Ureter (tissue), 1 donor: ENCODE measurements at places on chromosomes 6 and 20.

DNA sequence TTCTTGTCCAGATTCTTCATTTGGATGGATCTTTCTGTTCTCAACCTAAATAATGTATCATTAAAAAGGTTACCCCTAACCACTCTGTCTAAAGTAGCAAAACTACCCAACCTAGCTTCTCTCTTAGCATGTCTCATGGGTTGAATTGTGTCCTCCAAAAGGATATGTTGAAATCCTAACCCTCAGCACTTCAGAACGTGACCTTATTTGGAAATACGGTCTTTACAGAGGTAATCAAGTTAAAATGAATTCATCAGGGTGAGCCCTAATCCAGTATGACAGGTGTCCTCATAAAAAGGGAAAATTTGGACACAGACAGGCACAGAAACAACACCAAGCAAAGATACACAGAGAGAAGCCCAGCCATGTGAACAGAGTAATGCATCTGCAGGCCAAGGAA lies 6.1 kb upstream of the FRK start:
- no peak for DNase-seq

DNA sequence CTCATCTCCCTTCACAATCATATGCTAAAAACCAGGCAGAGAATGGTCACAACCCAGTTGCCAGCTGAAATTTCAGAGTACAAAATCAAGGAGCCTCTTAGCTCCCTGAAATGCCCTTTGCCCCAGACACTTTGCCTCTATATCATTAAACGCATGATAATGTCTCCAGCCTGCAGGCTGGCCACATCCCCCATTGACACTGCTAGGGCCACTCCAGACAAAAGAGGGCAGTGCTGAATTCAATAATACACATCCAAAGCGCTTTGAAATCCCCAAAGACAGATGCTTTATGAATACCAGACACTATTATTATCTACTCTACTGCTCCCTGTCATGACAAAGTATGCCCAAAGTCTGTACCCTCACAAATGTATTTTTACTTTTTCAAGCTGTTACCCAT lies 348.3 kb upstream of the POU3F2 start:
- no peak for DNase-seq

DNA sequence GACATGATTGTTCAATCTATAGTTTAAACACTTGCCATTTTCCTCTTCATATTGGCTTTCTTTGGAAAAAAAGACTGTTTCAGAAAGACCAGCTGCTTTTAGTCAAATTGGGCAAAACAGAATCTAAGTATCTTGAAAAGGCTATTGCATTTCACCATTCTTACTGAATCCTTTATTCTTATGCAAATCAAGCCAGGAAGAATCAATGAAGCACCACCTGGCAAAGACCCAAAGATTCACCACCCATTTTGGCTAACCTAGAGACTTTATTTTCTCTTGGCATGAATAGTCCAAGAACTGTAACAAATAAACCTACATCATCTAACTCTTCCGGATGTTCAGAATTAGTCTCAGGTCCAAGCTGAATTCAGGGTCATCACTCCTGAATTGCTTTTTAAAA lies 71.3 kb upstream of the EYA4 start:
- DNase-seq, result no peak

- no peak for DNase-seq
These were observed 207.5 kb downstream of the ASCC3 start for GRCh38 chr6:100673641-100674040.

DNA sequence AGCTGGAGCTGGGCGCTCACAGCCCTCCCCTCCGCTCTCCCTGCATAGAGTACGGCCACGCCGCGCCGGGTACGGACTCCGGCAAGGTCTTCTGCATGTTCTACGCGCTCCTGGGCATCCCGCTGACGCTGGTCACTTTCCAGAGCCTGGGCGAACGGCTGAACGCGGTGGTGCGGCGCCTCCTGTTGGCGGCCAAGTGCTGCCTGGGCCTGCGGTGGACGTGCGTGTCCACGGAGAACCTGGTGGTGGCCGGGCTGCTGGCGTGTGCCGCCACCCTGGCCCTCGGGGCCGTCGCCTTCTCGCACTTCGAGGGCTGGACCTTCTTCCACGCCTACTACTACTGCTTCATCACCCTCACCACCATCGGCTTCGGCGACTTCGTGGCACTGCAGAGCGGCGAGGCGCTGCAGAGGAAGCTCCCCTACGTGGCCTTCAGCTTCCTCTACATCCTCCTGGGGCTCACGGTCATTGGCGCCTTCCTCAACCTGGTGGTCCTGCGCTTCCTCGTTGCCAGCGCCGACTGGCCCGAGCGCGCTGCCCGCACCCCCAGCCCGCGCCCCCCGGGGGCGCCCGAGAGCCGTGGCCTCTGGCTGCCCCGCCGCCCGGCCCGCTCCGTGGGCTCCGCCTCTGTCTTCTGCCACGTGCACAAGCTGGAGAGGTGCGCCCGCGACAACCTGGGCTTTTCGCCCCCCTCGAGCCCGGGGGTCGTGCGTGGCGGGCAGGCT lies 4.6 kb downstream of the KCNK15 start:
- DNase-seq, result no peak

DNA sequence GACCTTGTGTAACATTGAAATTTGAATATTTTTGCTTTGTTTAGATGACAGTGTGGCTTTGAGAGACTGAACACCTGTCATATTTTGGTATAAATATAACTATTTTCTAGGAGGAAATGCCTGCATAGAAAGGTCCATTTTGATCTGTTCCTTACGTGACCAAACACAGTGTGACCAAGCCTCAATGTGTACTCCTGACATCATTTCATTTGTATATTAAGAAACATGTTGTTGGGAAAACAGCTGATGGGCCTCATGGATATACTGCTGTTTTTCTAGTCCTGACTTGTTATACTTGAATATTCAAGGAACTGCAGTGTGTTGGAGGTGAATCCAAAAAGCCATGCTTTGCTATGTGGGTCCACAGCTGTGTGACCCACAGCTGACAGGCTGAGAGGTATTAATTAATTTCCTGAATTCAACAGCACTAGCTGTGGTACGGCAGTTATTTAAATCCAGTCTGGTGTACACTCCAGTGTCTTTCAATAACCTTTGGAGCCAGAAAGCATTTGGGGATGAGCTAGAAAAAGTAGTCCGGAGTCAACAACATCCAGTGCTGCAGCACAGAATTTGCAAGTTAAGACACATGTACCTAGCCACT lies 18.9 kb downstream of the NCOA7 start:
- no peak for DNase-seq

GRCh38 chr6:37127961-37128862 lies 41.7 kb upstream of the PIM1 start:
- DNase-seq, result no peak

GRCh38 chr6:80886475-80886874 lies 780.0 kb downstream of the BCKDHB start:
- DNase-seq, result no peak

DNA sequence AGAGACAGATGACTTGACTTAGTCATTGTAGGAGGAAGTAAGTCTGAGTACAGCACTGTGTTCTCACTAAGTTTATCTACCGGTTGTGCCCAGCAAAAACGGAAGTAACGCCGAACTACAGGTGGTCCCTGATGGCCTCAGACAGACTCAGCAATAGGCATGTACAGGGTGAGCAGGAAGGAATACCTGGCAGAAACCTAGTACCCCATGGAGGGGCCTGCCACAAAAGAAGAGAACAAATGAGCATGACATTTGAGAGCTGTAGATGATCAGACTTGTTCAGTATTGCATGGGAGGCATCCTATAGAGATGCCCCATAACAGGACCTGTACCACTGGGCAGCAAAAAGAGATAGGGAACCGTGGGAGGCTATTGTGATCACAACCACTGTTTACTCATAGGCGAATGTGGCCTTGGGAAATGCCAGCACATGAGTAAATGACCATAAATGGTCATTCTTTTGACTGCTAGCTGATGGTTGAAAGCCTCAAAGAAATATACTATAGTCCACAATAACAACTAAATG lies 106.4 kb upstream of the TAB2 start:
- no peak for DNase-seq

- DNase-seq, result no peak
These were observed 43.4 kb downstream of the LRFN2 start for GRCh38 chr6:40543776-40544175.

- DNase-seq, result no peak
These were observed 336.8 kb upstream of the MANEA start for GRCh38 chr6:95240514-95240913.

DNA sequence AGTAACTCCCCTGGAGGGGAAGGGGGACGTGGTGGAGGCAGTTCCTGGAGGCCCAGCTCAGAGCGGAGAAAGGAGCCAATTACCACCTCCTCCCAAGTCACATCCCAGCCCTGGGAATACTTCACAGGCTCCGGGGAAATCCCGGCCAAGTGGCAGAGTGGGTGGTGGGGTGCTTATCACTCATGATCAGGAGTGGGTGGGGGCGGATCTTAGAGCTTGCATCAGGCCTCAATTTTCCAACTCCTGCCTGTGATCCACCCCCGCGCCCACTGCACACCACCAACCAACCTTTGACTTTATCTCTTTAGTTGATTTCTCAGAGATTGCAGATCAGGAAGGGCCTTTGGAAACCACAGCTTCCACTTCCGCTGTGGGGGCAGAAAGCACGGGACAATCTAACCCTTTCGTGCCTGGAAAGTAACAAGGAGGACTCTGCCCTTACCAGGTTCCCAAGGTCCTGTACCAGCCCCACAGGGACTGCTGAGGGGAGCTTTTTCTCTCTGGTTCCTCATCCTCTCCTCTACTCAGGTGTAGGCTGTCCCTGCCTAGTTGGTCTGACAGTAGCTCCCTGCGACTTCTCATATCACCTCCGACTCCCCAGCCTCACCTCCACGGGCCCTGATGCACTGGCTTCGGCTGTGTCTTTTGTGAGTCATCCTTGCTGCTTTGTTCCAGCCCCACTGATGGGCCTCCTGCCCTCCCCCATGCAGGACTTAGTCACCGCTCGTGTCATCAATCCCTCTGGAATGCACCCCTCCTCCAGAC lies 24.9 kb upstream of the IER3 start:
- peak; percentile 80 for DNase-seq

GRCh38 chr20:30484749-30485070 lies 772.8 kb upstream of the DEFB115 start:
- no peak for DNase-seq

DNA sequence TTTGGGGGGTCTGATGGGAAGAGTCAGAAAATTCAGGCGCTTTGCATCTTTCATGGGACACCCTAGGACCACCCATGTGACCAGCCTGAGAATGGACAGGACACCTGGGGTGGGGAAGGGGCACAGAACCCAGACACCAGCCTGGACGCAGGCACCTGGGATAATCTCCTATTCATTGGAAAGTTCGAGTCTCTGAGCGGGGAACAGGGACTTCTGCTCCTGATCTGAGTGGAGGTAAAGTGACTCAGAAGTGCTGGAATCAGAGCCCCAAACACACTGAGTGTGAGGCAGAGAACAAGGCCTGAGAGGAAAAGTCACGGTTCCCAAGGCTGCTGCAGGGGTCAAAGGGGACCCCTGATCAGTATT lies 1.4 kb downstream of the HLA-B start:
- DNase-seq, result no peak

DNA sequence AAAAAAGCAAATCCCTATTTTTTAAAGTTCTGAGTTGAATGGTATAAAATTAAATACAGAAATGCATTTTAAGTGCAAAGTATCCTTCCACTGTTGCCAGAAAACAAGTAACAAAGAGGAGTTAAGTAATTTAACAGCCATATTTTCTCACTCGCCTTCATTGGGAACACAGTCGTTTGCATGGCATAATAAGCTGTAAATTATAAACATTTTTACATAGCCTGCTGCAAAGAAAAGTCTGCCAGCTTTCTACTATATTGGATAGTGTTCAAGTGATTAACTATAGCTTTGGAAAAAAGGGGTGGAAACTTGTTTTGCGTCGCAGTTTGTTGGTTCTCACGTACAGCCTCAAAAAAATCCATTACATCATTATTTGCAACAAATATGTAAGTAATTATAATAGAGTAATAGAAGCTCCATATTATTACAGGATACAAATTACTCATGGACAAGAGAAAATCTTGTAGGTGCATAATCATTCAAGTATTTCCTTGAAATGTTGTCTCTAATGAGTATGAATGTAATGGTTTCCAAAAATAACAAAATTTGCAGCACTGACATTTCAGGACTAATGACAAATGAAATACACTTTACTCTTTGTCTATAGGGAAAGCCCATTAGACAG lies 139.3 kb downstream of the PDSS2 start:
- DNase-seq, result no peak

DNA sequence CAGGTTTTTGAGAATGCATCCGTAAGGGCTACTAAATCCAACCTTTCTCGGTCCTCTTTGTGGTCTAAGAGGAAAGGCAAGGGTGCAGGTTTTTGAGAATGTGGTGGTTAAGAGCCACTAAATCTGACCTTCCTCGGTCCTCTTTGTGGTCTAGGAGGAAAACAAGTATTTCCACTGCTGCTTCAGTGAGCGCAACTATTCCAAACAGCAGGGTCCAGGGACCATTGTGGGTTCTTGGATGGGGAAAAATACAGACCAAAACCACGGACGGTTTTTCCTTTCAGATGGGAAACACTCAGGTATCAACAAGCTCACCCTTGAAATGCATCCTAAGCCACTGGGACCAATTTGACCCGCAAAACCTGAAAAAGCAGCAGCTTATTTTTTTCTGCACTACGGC lies 21.9 kb downstream of the BTBD9 start:
- DNase-seq, result no peak

DNA sequence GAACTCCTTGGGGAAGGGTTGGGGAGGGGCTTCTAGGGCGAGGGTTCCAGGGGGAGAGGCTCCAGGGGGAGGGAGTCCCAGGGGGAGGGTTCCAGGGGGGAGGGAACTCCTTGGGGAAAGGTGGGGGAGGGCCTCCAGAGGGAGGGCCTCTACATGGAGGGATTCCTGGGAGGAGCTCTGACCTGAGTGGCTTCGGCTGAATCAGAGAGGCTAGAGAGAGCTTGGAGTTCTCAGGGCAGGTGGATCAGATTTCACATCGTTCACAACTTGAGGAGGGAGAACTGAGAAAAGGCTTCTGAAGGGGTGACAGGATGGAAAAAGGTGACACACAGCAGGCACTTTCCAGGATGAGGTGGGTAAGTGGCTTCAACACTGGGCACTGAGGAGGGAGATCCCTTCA lies 49.1 kb downstream of the DAAM2 start:
- DNase-seq, result no peak

DNA sequence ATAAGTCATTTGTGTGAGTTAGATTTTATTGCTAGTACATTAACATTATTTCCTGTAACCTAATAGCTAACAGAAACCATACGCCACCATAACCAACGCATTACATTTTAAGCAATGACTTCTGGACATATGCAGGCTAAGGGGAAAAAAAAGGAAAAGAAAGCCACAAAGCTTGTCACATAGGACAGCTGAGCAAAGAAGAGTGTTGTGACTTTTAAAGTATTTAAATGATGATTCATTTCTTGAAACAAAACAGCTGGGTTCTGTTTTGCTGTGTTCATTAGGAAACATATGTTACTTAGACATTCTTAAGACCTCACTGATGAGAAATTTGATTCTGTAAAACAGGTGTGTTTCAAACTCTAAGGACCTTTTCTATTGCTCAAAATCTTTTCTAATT lies 171.4 kb downstream of the COL9A1 start:
- no peak for DNase-seq

GRCh38 chr6:68677058-68677457 lies 42.0 kb downstream of the ADGRB3 start:
- DNase-seq, result no peak

- DNase-seq, result peak; percentile 87
These were observed 3.3 kb downstream of the LRRC73 start for GRCh38 chr6:43506667-43507471.

- DNase-seq, result no peak
These were observed 36.1 kb downstream of the ELOVL2 start for GRCh38 chr6:11007715-11008608.
